ENCODE measurements at places on chromosomes 5 and 9.
A peak's percentile ranks its signal among the peaks of the same experiment; 100 is the strongest.

DNA sequence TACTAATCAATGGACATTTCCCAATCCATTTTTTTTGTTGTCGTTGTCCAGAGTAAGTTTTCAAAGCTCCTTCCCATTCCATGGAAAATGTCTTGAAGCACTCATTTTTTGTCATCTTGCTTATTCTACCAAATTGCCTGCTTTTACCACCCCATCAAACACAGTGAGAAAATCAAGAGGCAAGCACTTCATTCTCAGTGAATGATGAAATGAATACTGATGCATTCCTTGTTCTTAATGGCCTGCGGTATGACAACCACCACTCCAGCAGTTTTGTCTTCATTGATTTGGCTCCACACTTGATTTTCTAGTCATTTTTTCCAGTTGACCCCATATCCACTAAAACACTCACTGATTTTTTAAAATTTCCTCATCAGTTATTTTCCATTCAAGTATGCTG is 193.5 kb upstream of the ANKH start:
- DNase-seq, result no peak

DNA sequence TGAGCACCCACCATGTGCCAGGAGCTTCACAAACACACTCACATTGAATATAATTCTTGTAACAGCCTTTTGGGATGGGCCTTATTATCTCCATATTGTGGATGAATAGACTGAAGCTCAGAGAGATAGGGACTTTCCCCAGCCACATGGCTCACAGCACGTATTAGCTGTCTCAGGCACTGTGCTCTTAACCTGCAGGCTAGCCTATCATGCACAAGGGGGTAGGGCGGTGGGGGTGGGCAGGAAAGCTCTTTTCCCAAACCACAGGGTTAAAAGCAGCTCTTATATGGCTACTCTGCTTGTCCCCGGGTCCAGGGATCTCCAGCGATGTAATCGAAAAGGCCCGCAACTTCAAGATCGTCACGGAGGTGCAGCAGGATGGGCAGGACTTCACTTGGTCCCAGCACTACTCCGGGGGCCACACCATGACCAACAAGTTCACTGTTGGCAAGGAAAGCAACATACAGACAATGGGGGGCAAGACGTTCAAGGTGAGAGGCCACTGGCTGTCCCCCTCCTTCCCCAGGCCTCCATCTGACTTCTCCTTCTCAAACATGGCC is 2.6 kb downstream of the FABP6 start:
- DNase-seq, result no peak

DNA sequence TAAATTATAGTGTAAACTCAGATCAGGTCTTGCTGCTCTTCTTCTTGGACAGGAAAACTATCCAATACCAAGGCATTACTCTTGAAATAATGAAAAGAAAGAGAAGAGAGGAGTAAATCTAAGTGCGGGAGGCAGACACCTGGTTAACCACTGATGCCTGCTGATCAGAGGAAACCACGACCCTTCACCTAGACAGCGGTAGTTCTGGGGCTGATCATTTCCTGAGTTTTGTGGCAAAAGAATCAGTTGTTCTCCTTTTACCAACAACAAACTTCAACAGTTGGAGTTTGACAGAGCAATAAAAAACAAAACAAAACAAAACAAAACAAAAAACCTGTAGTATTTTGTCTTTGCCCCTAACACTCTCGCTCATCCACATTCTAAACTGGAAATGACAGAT is 3.0 kb downstream of the RLN1 start:
- DNase-seq, result no peak

DNA sequence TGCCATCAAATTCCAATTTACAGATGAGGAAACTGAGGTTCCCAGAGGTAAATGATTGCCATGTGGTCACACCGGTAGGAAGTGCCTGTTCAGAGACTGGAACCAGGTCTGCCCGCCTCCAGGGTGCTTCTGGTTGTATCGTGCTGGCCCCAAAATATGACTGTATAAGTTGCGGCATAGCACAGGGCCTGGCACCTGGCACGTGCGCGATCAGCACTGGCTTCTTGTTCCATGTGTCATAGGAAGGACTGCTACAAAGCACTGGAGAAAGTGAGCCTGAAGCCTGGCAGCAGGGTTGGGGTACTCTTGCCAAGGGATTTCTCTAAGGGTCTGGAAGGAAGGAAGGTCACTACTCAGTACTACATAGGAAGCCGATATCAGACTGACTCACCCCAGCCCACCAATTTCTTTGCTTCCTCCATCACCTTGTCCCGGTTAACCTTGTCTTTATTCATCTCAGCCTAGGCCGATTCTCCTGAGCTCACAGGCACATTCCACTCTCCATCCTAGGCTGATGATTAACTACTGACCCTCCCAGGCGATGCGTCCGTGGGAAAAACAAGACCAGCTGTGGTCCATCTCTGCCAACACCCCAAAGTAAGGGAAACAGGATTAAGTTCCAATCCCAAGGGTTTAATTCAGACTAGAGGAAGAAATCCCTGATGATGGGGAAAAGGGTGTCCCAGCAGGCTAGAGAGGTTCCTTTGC is 1.8 kb downstream of the HRH2 start:
- DNase-seq, result no peak

DNA sequence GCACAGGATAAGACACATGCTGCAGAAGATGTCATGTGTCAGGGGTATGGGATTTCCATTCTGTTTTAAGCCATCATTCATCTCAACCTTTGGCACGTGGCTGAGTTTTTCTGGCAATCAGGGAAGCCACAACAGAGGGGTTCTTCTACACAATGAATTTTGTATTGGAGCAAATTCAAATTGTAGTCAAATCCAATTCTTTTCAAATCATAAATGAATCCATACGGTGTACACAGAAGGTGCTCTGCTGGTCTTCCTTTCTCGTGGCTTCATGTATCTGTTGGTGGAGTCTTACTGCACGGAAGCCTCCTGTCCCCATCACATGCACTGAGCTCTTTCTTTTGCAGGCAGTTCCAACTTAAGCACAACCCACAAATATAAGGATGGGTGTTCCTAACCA is 436.7 kb upstream of the DAP start:
- no peak for DNase-seq

GRCh38 chr9:123798195-123798594 is 131.7 kb downstream of the DENND1A start:
- no peak for DNase-seq

DNA sequence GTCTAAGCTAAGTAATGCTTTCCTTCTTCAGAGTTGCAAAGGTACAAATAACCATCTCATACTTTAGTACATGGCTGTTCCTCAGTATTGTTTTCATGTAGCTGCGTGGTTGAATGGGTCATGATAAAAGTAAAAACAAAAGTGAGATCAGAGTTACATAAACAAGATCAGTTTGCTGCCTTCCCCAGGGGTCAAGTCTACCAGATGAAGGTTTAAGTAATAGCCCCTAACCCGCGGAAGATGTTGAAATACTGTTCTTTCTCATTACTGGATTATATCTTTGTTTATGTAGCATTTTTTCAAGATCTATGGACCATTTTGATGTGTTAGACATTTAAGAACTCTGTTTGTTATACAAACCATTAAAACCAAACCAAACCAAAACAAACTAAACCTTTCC is 34.1 kb upstream of the ARRDC3 start:
- no peak for DNase-seq

GRCh38 chr5:82314964-82315758 is 37.0 kb upstream of the RPS23 start:
- no peak for DNase-seq

- peak; percentile 39 for DNase-seq
Measured at GRCh38 chr9:123742009-123742767, 187.7 kb downstream of the DENND1A start.

DNA sequence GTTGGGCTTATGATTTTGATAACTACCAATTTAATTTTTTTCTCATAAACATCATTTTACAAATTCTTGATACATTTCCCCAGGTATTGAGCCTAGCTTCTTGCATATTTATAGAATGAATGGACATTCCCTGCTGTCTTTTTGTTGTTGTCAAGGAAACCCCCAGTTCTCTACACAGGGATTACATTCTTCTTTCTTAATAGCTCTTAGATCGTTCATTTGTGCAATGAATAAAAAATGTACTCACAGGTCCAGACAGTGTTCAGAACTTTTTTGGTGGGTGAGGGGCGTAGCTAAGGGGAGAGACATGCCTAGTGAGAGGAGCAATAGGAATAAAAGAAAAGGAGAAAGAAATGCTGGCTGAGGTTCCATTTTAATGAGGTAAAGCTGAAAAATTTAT is 58.6 kb downstream of the VCAN start:
- no peak for DNase-seq

DNA sequence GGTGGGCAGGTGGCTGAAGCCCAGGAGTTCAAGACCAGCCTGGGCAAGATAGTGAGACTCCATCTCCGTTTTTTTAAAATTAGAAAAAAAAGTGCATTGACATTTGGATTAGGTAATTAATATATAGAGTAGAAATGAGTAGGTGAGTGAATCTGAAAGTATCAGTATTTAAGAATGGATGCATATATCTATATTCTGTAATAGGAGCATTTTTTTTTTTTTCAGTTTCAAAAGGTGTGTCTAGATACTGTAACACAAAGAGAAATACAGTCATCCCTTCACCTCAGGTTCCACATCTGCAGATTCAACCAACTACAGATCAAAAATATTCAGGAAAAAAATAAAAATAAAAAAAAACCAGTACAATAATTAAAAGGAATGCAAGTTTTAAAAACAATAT is 50.8 kb downstream of the RBM27 start:
- DNase-seq, result no peak

DNA sequence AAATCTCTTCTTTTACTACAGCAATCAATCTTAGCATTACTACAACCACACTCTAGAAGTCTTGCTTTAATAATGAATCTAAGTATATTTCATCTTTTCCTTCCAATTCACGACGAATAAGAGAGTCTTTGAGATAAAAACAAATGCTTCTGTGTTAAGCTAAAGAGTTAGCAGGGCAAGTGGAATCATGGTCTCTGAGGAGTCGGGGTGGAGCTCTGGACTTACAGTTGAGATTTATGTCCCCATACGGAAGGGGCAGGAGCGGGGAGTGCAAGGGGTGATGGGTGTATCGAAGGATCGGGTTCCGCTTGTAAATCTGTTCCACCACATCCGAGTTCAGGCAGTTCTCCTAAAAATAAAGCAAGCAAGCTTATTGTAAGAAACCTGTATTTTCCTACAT is 59.0 kb upstream of the RETREG1 start:
- no peak for DNase-seq

DNA sequence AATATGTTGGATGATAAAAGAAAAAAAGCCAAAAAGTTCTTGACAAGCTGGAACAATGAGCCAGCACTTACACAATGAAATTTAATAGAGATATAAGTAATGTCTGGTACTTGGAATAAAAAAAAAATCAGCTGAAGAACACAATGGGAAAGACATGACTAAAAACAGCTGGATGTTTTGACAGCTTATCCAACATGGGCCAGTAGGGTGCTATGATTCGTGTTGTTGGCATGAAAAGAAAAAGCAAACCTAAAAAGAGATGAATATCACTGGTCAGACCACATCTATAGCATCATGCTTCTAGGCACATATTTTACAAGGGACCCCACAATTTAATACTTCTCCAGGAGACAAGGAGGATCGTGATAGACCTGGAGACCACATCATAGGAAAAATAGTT is 175.3 kb downstream of the ARL15 start:
- no peak for DNase-seq

GRCh38 chr5:170190436-170191134 is 42.2 kb upstream of the C5orf58 start:
- no peak for DNase-seq

- DNase-seq, result no peak
Measured at GRCh38 chr5:156245895-156246294, 81.1 kb upstream of the SGCD start.

- no peak for DNase-seq
Measured at GRCh38 chr5:91486638-91487037, 103.5 kb upstream of the ARRDC3 start.

GRCh38 chr9:122661416-122661815 is at the start of gene OR1L1:
Gene OR1L1, plus strand, starts transcription at chr9:122661716. Its CDS starts 0 bp downstream, at chr9:122661716.
- DNase-seq, result no peak

DNA sequence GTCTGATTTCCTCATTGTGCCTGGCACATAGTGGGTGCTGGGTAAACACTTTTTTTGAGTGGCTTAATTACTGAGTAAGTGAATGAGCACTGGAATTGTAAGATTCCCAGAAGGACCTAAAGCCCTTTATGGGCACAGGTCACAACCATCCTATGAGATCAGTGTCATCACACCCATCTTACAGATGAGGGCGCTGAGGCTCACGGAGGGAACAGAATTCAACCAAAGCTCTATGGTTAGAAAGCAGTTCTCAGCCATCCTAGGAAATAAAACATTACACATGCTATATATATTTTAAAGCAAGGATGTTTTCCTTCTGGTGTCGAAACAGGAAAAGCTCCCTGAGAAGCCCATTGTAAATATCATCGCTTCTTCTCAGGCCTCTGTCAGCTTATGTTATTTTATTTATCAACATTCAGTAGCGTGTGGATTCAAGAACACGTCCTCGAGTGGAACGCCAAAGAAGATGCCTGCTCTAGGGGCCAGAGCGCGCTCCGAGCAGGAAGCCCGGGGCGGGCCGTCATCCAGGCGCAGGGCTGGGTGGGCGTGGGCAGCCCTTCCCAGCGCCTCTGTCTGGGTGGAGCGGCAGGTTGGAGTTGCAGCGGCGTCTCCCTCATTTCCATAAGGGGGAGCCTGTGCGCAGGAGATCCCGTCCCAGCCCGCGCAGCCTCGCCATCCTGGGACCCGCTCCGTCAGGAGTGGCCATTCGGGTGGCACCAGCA is 155.8 kb upstream of the SMIM23 start:
- DNase-seq, result peak; percentile 75

DNA sequence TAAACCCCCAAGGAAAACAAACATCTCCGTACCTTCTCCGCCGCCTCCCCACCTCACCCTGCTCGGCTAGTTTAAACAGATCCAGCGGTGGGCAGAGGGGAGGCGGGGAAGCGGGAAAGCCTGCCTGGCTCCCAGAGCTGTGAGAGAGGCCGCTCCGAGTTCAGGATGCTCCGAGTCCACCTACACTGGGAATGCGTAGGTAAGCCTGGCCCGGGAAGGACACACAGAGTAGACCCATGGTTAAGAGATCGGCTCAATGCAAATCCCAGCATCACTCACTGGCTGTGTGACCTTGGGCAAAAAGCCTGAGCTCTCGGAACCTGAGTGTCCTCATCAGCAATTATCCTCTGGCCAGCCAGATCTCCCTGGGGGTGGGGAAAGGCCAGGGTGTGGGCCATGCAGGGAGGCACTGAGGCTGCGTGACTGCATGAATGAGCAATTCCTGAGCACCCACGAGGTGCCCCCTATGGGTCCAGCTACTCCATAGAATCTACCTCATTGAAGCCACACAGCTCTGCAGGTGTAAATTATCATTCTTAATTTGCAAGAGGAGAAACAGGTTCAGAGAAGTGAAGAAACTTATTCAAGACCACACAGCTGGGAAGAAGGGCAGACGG is 30.5 kb upstream of the LMX1B start:
- DNase-seq, result no peak

DNA sequence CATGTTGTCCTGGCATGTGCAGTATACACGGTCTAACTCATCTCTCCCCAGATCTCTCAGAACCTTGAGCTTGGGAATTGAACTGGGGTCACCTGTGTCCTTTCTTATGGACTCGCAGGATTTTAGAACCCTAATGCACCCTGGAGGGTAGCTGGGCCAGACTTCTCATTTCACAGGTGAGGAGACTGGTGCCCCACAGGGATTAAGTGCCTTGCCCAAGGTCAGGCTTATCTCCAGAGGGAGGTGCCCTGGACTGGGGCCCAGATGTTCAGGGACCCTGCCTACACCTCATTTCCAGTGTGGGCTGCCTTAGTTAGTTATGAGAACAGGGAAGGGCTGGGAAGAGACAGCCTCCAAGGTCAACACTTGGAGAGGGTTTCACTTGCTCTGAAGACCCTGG is 4.0 kb upstream of the NUP214 start:
- DNase-seq, result no peak

GRCh38 chr9:92392690-92393089 is 11.7 kb downstream of the OGN start:
- no peak for DNase-seq

GRCh38 chr9:15244001-15244441 is 63.0 kb downstream of the TTC39B start:
- no peak for DNase-seq
